ENCODE measurements at places on chromosomes 7 and 10.

- no peak for DNase-seq
Measured at GRCh38 chr10:22766693-22767092, 52.3 kb upstream of the PIP4K2A start.

DNA sequence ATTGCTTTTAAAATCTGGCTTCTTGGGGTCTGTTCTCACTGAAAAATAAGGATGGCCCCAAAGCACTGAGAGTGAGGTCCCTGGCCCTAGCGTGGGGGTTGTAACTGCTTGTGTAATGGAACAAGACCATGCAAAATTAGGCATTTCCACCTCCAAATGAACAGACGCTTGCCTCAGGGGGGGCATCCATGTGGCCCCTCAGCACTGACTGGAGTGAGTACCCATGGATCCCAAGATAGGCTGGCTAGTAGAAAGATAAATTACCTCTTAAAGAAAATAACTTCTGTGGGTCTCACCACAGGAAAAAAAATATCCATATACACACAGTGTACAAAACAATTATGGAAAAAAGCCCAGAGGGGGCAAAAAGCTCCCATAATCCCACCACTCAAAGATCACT lies 15.2 kb upstream of the CPA1 start:
- no peak for DNase-seq

- no peak for DNase-seq
Measured at GRCh38 chr7:38699471-38699870, 68.3 kb upstream of the AMPH start.

DNA sequence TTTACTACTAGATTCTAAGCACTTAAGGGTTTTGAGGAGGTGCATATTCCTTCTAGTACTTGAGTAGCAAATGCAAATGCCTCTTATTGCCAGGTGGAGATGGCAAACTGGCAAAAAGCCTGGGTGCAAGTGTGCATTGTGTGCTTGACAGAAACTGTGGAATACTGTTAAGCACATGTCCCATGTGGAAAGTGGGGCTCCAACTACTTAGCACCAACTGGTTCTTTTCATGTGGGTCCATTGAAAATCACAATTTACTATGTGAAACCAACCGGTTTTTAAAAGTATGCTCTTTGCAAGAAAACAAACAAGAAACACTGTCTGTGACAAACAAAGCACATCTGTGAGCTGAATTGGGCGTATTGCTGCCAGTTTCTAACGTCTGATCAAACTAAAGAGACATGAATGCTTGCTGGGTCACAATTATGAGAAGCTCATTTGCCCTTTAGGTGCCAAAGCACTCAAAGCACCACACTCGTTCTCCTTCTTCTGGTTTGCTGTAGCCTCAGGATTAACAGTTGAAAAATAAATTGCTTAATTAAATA lies 197.4 kb downstream of the SEMA3E start:
- DNase-seq: no peak

GRCh38 chr10:22599048-22599561 lies 115.3 kb downstream of the PIP4K2A start:
- DNase-seq: no peak
